ENCODE measurements at places on chromosomes 11 and 22. TPM values are rescaled to one million over a fixed set of nuclear protein-coding genes. Genes with fewer than 3 reads are reported as not detected.

GRCh38 chr22:43238526-43239006 lies 51.6 kb upstream of the TTLL12 start:
- no peak for DNase-seq

DNA sequence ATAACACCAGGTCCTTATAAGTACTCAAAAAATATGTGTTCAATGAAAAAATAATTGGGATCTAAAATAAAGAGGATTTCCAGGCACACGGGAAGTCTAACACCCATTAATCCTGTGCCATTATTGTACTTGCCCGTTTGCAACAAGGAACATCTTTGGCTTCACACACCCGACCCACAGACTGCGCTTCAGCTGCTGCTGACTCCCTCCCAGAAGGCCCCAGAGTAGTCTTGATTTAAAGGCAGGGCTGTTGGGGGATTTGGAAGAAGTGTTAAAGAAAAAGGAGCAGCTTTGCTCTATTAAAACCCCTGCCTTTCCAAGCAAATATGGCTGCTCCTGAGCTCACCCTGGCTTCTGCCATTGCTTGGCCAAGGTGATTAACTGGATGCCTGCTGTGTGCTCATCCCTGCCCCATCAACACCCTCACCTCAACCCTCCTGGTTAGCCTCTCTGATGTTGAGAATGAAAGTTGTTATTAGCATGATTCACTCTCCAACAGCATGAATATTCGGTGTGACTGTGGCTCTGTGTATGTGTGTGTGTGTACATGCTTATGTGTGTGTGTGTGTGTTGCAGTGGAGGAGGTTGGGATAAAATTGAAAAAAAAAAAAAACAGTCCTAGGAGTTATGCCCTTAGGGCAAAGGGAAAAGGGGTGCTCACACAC lies 76.1 kb downstream of the KIRREL3 start:
- no peak for DNase-seq

DNA sequence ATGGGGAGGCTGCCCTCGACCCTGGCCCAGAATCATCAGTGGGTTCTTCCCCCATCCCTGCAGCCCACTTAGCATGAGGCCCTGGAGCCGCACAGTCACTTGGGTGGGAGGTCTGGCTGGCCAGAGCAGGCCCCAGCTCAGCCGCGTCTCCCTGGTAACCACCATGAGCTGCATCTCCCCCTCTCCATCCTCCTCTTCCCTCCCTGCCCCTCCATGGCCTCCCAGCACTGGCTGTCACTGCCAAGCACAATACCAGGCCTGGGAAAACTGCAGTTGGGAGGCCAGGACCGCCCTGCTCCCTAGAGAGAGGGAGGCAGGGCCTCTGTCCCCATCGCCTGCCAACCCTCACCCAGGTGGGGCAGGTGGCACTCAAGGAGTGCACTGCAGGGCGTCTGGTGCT lies 8.0 kb downstream of the CSDC2 start:
- no peak for DNase-seq

DBX1 gene
- total RNA-seq, result not detected

DNA sequence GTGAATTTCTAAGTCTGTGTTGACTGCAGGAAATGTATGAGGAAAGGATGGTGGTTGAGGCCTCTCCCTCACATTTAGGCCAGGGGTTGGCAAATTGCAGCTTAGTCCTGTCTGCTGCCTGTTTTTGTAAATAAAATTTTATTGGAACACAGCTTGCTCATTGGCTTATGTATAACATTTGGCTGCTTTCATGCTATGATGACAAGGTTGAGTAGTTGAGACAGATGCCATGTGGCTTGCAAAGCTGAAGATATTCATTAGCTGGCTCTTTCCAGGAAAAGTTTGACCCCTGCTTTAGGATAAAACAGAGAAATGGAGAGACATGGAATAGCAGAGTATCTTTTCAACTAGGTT lies 46.2 kb downstream of the BCR start:
- no peak for DNase-seq

OPCML gene
- total RNA-seq, result not detected
